ENCODE measurements at places on chromosomes 4 and X.
A peak's percentile ranks its signal among the peaks of the same experiment; 100 is the strongest.

- no peak for DNase-seq
Measured at GRCh38 chrX:13047759-13048158, 3.3 kb upstream of the FAM9C start.

- DNase-seq: no peak
Measured at GRCh38 chr4:38223306-38223705, 263.1 kb downstream of the PTTG2 start.

GRCh38 chr4:147739239-147739823, 7.4 kb downstream of the ARHGAP10 start:
- no peak for DNase-seq

GRCh38 chrX:82648062-82648461, 860.0 kb upstream of the POU3F4 start:
- no peak for DNase-seq

GRCh38 chr4:153494562-153494961, 28.4 kb downstream of the TMEM131L start:
- no peak for DNase-seq

GRCh38 chr4:70954032-70954431, 39.4 kb upstream of the DCK start:
- no peak for DNase-seq

DNA sequence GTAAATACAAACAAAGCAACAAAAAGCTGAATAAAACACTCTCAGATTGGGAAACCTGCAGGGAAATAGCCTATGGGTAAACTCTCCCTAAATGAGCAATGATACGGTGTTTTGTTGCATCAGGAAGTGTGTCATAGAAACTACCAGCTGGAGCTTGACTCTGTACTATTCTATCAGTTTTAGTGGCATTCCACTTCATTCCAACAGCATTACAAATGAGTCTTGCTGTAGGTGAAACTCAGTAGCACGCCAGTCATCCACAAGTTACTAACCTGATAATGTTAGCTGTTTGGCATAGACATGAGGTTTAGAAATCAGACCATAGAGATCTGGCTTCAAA, 24.9 kb downstream of the FGFBP1 start:
- DNase-seq: peak; percentile 47

DNA sequence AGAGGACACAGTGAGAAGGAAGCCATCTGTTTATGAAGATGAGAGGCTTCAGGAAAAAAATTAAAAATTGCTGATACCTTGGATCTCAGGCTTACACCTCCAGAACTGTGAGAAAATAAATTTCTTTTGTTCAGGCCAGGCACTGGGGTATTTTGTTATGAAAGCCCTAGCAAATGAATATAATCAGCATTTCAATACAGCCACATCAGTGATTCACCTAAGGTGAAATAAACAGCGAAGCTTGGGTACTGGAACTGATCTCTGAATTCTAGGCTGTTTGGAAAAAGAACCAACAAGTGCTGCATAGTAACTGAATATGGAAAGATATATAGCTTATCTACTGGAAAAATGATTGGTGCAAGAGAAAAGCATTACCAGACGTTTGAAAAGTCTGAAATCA, 88.5 kb downstream of the PDS5A start:
- no peak for DNase-seq

GRCh38 chr4:165519591-165519990, 140.8 kb downstream of the CPE start:
- DNase-seq: no peak

DNA sequence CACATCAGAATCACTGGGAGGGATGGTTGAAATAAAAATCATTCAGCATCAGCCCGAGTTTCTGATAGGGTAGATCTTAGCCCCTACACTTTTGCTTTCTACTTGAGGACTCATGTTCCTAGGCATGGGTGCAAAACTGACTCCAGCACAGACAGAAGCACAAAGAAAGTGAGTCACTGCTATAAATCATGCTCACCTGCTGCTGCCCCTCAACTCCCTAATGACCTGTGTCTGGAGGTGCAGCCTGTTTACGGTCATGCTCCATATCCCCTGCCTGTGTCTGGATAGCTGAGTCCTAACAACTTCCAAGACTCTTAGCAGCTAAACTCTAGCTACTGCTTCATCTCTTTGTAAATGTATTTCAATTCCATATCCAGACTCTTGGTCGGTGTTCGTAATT, 57.8 kb downstream of the ADGRA3 start:
- no peak for DNase-seq

- no peak for DNase-seq
Measured at GRCh38 chrX:115584696-115585095, 23.7 kb downstream of the PLS3 start.

DNA sequence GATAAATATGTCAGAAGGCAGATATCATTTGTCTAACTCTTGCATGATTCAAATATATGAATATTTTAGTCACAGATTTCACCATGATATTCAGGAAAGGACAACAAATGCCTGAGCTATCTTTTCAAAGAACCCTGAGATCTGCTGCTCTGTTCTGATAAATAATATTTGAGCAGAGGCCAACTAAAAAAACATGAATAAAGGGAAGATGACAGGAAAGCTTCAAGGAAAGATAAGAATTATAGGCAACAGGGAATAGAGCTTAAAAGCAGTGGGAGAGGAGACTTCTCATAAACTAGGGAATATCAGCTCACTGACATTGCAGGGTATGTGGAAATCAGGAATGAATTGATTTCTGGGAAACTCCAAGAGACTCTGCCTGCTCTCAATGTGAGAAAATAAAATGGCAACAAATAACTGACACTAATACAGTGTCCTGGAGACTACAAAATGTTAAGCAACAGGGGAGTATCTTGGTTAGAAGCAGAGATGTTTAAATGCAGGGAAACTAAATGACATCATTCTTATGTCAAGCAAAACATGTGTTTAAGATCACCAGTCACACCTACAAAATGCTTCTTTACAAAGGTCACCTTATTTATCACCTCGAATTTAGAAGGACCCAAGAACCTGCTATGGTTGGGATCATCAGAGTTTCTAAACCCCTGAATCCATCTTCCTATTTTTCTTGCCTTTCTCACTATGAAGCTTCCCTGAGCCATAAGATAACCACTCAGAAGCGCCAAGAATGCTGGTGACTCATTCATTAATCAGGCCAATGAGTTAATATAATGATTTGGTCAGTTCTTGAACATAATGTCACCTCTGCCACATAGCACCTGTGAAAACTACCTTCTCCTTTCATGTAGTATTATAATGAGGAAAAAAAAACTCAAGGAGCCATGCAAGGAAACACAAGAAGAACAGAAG, 78.1 kb downstream of the NDST3 start:
- DNase-seq: no peak

DNA sequence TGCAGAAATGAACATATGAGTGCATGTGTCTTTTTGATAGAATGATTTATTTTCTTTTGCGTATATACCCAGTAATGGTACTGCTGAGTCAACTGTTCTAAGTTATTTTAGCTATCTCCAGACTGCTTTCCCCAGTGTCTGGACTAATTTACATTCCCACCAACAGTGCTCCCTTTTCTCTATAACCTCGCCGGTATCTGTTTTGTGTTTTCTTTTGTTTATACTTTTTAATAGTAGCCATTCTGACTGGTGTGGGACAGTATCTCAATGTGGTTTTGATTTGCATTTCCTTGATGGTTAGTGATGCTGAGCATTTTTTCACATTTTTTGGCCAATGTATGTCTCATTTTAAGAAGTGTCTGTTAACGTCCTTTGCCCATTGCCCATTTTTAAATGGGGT, 218.6 kb upstream of the KCNIP4 start:
- DNase-seq: no peak

DNA sequence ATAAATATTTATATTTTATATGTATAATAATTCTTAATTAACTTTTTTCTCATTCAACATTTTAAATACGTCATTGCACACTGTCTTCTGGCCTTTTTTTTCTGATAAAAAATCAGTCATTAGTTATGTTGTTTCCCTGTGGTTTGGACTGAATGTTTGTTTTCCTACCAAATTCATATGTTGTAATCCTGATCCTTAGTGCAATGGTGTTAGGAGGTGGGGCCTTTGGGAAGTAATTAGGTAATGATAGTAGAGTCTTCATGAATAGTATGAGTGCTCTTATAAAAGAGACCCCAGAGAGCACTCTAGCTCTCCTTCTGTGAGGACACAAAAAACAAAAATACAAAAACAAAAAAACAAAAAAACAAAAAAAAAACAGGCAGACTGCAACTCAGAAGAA, 117.2 kb downstream of the GASK1B start:
- DNase-seq: no peak

DNA sequence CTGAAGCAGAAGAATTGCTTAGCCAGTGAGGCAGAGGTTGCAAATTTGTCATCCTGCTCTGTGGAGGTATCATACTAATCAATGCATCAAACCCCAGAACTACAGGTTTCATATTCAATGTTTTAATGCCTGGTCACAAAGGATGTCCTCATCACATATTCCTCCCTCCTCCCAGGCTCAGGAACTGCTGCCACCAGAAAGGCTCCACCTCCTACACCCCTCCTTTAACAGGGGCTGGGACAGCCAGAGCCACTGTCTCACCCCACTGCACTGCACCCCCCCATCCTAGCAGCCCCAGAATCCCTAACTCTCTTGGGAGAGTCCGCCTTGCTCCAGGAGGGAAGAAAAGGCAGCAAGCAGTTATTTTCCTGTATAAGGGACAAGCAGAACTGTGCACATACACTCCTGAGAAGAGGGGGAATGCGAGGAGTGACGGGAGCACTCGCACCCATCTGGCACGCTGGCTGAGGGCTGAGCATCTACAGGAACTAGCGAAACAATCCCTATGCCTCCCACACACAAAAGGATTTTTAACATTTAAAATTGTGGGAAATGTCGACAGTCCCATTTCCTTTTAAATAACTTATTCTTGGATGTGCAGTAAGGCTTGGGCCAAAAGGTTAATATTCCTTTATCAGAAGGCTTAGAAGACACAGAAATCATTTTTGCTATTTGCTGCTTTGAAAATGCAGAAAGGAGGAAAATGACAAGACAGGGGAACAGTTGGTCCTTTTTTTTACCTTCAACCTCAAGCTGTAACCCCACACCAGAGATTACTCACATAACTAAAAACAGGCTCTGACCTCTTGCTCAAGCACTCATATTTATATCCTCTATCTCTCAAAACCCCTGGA, 27.8 kb downstream of the CD99L2 start:
- no peak for DNase-seq

DNA sequence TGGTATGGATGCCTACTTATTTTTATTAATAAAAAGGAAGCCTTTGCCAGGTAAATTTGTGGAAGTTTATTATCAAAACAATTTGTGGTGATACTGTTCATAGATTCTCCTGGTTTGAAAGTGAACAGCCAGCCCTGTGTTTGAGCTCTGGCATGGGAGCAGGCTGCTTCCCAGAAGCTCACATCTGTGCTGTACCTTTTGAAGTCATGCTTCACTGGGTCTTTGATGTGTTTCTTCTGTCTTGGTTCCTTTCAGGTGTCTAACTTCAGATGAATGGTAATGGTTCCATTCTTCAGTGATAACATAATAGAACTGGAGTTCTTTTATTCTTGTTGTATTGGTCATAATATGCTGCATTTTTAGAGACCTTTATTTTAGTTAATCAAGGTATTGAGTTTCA, 85.5 kb downstream of the BMPR1B start:
- no peak for DNase-seq

GRCh38 chr4:145639186-145639698, 20.1 kb downstream of the MMAA start:
- no peak for DNase-seq

- DNase-seq: no peak
Measured at GRCh38 chrX:149541521-149542047, 772 bp downstream of the EOLA1 start.

DNA sequence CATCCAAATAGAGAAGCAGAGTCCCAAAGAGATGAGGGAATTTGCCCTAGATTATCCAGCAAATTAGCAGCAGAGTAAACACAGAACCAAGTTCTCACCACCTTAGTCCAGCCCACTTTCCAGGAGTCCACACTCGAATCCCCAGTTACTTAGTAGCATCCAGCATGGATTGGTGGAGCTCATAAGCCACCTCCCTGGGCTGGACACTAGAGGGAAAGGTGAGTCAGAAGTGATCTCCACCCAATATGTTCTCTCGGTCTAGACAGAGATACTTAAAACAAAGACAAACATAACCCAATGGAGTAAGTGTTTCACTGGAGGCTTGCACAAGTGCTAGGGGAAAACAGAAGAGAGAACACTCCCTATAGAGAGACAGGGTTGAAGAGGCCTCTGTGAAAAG, 105.1 kb upstream of the CPEB2 start:
- DNase-seq: no peak

DNA sequence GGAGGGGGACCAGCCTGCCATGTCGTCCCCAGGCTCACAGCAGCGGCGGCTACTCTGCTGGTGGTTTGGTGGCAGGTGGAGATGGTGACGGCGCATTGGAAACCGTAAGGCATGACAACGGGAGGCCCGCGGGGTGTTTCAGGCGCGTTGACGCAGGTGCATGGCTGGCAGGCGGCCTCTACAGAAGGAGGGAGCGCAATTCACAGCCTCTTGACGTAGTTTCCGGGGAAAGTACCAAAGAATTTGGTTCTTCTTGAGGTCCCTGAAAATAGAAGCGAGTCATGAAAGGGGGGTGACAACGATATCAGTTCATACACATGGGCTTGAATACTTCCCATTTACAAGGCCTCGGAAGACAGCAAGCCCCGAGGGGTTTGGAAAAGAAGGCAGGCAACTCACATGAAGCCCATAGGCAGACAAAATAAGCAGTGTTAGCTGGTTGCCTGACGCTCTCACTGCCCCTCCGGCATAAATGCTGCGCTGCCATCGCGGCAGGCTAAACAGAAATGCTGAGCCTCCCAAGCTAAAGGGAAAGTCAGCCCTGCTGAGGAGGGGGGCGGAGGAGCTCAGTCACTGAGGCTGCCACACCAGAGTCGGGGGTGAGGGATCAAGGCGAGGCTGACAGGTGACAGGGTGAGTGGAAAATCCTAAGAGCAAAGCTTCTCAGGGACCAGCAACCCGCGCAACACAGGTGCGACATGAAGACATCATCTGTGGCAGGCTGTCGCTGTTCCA, 52.3 kb upstream of the PDLIM3 start:
- DNase-seq: no peak

DNA sequence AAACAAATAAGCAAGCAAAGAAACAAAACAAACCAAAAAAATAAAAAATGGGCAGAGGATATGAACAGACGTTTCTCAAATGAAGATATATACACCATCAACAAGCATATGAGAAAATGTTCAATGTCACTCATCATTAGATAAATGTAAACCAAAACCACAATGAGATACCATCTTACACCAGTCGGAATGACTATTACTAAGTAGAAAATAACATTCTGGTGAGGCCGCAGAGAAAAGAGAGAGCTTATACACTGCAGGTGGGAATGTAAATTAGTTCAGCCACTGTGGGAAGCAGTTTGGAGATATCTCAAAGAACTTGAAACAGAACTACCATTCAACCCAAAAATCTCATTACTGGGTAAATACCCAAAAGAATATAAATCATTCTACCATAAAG, 321.0 kb upstream of the SLIT2 start:
- DNase-seq: no peak

DNA sequence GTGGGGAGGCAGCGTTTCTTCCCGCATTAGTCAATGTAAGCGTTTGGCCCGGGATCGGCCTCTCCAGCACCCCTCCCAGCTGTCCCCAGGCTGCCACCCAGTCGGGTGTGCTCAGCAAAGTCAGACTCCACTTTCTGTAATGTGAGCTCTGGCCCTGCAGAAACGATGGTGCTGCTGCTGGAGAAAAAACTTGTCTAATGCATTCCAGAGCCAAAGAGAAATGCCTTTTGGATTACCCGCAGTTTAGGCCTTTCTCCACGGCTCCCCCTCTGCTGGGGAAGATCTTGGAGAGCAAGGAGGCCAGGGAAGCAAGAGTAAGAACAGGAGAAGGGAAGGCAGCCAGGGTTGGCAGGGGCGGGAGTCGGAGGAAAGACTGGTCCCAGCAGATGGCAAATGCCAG, 55.2 kb downstream of the ELF4 start:
- DNase-seq: no peak

- no peak for DNase-seq
Measured at GRCh38 chr4:142363686-142364085, 482.4 kb downstream of the INPP4B start.

All from H54 (cell line).